ENCODE measurements at places on chromosomes 7 and 10.

DNA sequence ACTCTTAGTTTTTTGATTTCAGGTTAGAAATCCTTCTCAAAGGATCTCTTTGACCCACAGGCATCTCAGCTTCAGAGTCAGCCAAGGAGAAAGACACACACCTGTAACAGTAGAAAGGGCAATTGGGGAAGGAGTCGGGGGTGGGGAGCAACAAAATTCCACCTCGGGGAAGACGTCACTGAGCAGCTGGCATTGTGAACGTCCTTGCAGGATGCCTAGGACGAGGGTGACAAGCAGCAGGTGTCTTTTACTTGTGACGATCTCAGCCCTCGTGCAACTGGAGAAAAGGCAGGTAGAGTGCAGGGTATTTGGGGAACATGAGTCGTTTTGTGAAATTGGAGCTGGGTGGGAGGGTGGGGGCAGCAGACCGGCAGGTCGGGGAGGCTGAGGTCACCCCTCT lies 627.0 kb downstream of the ACTR3B start:
- DNase-seq: no peak

DNA sequence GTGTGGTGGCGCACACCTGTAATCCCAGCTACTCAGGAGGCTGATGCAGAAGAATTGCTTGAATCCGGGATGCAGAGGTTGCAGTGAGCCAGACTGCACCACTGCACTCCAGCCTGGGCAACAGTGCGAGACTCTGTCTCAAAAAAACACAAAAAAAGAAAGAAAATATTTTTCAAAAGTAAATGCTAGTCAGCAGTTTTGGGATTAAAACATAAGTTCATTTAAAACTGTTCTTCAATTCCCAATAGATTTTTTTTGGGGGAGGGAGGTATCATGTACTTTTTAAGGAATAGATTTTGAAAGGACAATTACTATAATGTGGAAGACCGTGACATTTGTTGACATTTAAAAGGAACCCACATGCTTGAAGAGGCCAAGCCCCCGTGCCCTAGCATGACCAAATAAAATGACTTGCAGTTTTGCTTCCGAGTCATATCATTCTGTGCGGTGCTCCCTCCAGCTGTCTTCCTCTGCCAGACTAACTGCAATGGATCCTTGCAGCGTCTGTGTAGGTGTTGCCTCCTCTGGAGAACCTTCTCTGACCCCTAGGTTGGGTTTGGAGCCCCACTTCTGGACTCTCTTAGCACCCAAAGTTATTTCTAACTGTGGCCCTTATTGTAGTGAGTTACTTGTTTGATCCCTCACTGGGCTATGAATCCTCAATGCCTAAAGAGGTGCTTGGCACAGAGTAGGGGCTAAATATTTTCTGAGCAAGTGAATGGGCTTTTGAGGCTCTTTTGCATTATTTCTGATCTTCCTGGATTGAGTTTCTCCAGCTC lies 17.4 kb upstream of the HPS1 start:
- no peak for DNase-seq

DNA sequence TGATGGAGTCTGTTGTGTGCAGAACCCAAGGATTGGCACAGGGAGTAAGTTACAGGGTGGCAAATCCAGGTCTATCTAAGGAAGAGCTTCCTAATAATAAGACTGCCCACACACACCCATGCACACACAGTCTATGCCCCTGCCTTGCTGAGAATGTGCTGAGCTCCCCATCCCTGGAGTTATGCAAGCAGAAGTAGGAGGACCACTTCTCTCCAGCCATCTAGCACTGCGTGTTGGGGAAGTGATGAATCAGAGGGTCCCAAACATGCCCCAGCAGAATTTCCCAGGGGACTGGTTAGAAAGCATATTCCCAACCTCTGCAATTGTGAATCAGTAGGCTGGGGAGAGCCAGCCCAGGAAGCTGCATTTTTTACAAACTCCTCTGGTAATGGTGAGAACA lies 117.2 kb downstream of the CDH23 start:
- DNase-seq: no peak

DNA sequence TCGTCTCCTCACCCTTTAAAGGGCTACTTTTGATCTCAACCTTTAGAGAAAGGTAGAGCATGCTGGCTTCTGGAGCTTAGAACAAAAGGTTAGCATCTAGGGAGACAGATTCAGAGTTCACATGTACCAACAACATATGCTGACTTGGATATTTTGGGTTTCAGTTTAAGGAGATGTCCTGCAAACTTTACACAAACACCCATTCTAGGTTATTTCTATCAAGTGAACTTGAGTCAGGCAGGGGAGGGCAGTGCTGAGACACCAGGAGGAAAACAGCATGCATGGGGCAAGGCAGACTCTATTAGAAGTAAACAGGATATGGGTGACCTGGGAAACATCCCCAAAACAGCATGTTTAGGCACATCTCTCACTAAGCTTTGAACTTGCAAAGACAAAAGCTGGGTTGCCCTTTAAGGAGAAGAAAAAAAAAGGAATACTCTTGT lies 43.8 kb downstream of the ARL4A start:
- no peak for DNase-seq

GRCh38 chr7:37201003-37201875 lies 247.4 kb downstream of the ELMO1 start:
- DNase-seq: peak; percentile 45

DNA sequence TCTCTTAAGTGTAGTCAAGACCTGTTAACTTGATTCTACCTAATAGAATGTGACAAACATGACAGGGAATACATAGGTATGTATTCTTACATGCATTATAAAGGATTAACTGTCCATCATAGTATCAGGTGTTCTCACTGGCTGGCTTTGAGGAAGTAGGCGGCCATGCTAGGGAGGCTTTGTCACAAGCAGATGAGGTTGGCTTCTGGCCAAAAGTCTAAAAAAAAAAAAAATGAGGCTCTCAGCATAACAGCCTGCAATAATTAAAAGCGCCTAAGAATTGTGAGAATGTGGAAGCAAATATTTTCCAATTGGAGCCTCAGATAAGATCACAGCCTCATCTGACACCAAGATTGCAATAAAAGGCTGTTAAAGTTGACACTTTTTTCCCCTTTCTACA lies 1256.8 kb upstream of the SORCS1 start:
- no peak for DNase-seq

- no peak for DNase-seq
These were observed 102.3 kb downstream of the LARP4B start for GRCh38 chr10:829241-829640.

- DNase-seq: no peak
These were observed 8.2 kb downstream of the MYOF start for GRCh38 chr10:93473804-93474472.
